ENCODE measurements at places on chromosomes 6 and 20. TPM values are rescaled to one million over a fixed set of nuclear protein-coding genes. Genes with fewer than 3 reads are reported as not detected.

SMOC2 gene
- 56.3 TPM for total RNA-seq

MGME1 gene
- 15.1 TPM for total RNA-seq

- no peak overlapping the region for H3K27ac ChIP-seq
- no peak for DNase-seq
- H3K27me3 ChIP-seq: peaks cover 48% of the 10 kb centered on the region
- peak overlapping the region; percentile 20 for H3K4me3 ChIP-seq
Observed at GRCh38 chr20:52971498-52972189, 514 bp upstream of the TSHZ2 start.

GRCh38 chr6:32382757-32383420 is 11.2 kb upstream of the TSBP1 start:
- peaks cover 47% of the 10 kb centered on the region for H3K27me3 ChIP-seq
- no peak overlapping the region for H3K4me3 ChIP-seq
- H3K4me1 ChIP-seq: no peaks in the 10 kb centered on the region
- H3K36me3 ChIP-seq: no peaks in the 10 kb centered on the region
- no peak for DNase-seq

GRCh38 chr6:100134703-100135102 is 140.7 kb upstream of the MCHR2 start:
- H3K4me3 ChIP-seq: no peak overlapping the region
- no peaks in the 10 kb centered on the region for H3K27me3 ChIP-seq
- H3K36me3 ChIP-seq: peaks cover 7% of the 10 kb centered on the region
- H3K4me1 ChIP-seq: no peaks in the 10 kb centered on the region

RAB32 gene
- 80.6 TPM for total RNA-seq

DNA sequence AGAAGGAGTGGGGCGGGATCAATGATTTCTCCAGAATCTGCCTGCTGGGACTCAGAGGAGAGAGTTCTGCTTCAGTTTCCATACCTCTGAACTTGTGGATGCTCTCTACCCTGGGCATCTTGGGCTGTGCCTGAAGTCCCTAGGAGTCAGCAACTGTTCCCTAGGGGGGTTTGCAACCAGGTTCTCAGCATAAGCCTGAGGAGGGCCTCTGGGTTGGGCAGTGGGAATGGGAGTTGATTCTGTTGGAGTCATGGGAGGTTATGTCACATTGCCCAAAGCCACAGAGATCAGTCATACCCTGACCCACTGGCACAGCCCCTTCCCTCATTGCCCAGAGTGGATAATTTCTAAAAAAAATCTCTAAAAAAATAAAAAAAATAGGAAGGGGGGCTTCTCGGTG is 47.4 kb downstream of the MOCS1 start:
- no peak for DNase-seq
- no peaks in the 10 kb centered on the region for H3K27me3 ChIP-seq
- peaks cover 24% of the 10 kb centered on the region for H3K36me3 ChIP-seq
- peaks cover 1% of the 10 kb centered on the region for H3K4me1 ChIP-seq

RSPO4 gene
- not detected for total RNA-seq

Data from chondrocyte (in vitro differentiated cells).